ENCODE measurements at places on chromosomes 5 and 9.
A peak's percentile ranks its signal among the peaks of the same experiment; 100 is the strongest.

GRCh38 chr5:883475-884181, 9.0 kb downstream of the BRD9 start:
- no peak for ATAC-seq

DNA sequence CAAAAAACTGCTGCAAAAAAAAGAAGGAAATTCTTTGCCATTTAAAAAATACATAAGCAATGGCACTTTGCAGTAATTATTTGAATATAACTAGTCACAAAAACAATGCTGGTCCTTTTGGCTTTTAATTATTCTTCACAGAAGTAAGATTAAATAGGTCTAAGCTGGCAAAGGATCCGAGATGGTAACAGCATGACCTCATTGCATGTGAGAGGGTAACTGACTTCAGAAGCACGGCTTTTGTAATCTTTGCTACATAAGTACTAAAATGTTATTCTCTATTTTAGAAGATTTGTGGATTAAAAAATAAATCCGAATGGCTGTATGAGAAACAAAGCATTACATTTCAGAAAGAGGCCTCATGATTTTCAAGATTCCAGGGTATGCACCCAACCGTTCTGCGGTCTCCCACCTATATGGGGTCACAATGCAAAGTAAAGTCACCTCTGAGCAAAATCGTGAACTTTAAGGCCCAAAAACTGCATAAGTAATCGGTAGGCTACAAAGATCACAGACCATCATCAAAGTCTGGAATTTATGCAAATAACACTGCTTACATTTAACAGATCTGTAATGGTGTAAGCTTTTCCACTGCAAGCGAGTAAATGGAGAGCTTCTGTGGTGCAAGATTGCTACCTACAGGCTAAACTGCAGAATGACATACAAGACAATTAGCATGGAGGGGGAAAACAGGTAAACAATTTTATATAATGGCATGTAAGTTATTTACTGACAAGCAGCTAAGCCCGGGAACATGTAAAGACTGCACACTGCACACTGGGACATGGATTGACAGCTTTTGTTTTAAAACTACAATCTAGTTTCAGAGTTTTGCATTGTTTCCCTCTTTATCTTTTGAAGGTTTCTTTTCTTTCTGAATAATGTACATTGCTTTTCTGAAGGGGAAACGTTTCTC, 231.6 kb downstream of the SLF1 start:
- peak; percentile 95 for ATAC-seq

GRCh38 chr5:157912621-157913325, 53.8 kb upstream of the CLINT1 start:
- no peak for ATAC-seq

- ATAC-seq: peak; percentile 87
Measured at GRCh38 chr9:2570615-2571479, 50.7 kb upstream of the VLDLR start.

Data from SK-N-SH treated with all-trans-retinoic acid at 6 μM for 48 hours (cell line).